ENCODE measurements at places on chromosomes 4 and X.

DNA sequence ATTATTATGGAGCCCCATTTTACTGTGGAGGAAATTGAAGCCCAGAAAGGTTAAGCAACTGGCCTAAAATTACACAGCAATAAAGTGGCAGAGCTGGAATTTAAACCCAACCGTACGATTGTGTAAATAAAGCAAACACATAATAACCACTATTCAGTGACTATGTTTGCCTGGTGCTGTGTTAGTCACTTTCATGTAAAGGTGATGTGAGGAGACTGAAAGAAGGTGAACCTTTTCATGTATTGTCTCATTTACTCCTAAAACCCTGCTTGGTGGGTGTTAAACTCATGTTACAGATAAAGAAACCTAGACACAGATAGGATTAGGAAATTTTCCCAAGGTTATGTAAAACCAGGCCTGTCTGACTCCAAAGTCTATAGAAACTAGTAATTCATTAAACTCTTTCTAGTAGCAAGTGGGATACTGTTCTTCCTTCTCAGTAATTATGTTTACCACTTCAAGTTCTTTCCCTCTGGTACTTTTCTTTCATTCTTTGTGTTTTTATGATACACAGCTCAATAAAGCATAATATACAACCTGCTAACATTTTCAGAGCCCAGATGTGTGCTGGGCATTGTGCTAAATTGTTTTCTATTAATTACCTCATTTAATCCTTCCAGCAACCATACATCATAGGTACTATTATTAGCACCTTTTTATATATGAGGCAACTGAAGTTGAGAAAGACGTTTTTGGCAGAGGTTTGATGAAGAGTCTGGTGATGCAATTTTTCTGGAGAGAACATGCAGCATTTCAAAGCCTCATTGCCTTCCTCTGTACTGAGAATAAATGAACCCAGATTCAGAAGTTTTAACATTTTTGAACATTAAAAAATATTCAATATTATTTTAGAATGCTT, 202.7 kb downstream of the SPRY1 start:
- DNase-seq, result no peak

DNA sequence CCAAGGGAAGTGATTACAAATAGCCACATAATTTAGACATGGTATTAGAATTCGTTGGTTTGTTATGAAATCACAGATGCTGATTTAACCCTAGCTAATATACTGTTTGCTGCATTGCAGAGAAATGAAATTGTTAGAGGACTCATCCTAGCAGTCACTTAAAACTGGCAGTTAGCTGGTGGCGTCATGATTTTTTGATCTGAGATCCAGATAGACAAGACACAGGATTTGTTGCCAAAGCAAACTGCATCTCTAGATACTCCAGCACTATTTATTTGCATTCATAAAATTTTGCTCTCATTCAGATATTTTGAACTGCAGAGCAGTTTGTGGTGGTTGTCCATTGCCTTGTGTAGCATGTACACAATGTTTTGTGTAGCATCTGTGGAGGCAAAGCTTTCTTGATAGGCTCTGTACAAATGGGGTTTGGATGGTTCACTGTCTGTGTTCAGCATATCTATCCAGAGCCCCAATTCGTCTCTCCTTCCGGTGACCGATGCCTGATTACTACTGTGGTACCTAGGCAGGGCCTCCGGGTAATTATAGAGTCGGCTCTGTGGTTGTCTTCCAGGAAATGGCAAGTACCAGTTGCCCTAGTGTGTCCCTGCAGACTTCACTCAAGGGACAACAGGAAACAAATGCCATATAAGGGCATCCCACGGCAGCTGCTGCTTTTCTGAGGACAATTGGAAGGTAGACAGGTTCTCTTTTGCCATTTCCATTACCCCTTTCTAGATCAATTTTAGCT, 30.1 kb upstream of the SPARCL1 start:
- DNase-seq, result peak; percentile 9

GRCh38 chr4:185004562-185005218, 13.6 kb upstream of the HELT start:
- no peak for DNase-seq

- DNase-seq, result no peak
Observed at GRCh38 chr4:184643731-184644130, 5.5 kb downstream of the CASP3 start.

DNA sequence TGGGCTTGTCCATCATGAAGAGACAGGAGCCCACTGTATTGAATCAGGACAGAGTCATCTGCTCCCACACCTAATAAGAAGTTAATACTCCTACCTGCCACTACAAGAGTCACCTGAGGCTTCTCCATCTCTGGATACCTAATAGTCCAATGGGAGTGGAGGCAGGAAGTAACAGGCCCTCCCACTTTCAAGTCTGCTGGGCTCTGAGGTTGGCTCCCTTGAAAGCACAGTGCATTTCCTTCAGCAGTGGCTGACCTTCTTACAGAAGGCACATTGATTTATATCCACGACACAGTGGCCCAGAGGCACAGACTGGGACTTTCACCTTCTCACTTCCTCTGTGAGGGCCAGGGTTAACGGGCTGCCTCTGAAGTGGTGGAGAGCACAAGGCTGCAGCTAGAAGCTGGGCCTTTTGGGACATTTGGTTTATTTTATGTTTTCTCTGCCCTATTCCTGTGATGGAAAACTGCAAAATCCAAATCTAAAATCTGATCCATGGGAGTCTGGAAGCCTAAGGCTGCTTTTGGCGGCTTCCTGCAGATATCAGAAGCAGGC, 38.1 kb downstream of the FRG2 start:
- DNase-seq, result no peak

- DNase-seq, result no peak
Observed at GRCh38 chrX:138986235-138986634, 274.7 kb upstream of the FGF13 start.

- no peak for DNase-seq
Observed at GRCh38 chr4:159131564-159131963, 28.7 kb downstream of the RAPGEF2 start.

DNA sequence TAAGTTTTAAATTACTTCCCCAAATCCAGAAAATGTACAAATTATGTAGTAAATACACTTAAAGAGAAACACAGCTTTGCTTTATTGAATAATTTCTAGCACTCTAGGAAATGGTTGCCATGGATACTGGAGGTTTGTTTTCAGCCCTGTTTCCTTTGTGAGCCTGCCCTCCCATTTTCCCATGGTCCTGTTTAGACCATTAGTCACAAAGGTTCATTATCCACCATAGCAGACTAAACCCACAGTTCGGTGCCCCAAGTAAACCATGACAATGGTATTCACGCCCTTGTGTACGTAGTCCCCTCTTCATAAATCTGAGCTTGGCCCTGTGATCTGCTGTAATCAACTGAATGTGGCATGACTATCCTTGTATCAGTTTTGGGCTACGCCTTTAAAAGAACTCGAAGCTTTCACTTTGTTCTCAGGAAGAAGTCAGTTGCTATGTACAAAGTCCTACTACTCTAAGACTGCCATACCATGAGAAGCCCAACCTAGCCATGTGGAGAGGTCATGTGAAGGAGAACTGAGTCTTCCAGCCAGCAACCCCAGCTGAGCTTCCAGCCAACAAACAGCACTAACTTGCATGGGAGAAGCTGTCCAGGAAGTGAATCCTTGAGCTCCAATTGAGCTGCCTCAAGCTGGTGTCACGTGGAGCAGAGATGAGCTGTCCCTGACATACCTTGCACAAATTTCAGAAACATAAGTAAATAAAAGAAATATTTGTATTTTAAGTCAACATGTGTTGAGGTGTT, 300.4 kb downstream of the LDB2 start:
- no peak for DNase-seq

- no peak for DNase-seq
Observed at GRCh38 chr4:19478791-19479190, 772.9 kb upstream of the SLIT2 start.

DNA sequence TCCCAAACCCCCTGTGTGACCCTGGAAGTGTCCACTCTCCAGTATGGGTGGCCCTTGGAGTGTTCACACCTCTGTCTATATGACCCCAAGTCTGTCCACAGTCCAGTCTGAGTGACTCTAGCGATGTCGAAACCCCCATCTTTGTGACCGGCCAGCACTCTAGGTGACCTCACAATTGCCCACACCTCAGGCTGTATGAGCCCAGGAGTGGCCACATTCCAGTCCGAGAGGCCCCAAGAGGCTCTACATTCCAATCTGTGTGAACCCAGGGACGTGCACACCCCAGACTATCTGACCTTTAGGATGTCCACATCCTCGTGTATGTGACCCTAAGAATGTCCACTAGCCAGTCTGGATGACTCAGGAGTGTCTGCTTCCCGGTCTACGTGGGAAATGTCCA, 7.3 kb upstream of the GLOD5 start:
- DNase-seq, result no peak
